Inflammatory macrophage (primary cell): ENCODE measurements at places on chromosomes 7 and 10.

GRCh38 chr7:38393874-38394273 is 120.4 kb upstream of the TARP start:
- no peak for DNase-seq

DNA sequence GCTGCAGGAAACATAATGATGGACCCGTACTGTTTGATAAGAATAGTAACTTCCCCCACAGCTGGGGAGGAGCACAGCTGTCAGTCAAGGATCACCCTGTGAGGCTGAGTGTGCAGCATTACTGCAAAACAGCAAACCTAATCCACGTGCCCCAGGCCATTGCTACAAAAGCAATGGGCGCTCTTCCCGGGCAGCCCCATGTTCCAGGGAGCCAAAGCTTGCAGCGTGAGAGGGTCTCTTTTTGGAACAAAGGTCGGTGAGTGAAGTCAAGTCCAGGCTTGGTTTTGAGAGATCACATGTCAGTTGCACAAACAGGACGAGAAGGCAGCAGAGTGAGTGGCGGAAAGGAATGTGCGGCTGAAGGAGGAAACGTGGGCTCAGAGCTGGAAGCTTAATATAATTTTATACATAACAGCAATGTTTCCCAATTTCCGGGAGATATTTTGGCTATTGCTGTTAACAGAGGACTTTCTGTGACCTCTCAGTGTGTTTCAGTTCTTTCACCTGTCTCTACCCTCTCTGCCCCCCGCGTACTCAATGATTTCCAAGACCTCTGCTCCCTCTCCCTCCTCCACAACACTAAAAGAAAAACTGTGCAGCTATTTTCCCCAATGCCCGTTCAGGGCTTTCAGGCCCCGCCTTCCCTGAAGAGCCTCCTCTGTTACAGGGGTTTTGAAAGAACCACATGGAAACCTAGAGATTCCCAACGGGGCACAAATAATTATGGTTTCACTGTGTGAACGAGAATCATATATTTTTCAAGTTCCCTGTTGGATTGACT is 128.9 kb downstream of the MTPAP start:
- peak; percentile 72 for DNase-seq

- DNase-seq = no peak
These were observed 9.9 kb upstream of the CSGALNACT2 start for GRCh38 chr10:43128331-43128730.

DNA sequence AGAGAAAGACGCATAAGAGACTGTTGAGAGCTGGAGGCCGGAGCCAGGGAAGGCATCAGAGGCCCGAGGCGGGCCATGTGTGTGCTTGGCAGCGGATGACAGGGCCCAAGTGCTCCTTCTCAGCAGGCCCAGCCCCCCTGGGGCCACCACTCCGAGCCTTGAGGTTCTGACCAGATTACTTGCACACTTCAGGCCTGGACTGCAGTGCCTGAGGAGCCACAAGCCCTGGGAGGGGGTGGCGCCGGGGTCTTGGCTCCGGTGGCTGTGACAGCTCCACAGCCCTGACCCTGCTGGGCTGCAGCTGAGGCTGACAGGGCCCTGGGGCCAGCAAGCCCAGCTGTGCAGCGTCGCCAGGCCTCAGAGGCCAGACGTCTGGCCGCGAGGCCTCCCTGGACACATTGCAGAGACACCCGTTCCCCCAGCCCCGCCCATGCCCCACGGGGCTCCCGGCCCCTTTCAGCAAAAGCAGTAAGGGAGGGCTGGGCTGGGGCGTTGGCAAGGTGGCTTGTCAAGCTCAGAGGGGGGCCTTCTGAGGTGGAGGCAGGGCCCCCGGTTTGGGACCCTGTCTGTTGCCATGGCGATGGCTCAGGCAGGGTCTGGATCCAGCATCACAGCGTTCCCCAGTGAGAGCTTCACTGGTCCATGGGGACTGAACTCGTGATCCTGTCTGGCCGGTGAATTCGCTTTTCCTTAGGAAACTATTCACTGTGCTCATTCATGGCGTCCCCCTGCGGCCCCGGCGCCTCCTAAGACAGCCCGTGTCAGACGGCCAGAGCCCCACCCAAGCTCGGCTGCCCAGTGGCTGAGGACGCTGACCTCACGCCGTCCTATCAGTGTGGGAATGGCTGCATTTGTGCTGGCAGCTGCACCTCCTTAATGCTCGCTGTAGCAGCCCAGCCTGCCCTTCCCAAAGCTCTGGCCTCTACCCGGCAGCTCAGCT is 5.7 kb downstream of the ELN start:
- DNase-seq = no peak

GRCh38 chr7:22488643-22489462 is 11.1 kb downstream of the STEAP1B start:
- peak; percentile 70 for DNase-seq

DNA sequence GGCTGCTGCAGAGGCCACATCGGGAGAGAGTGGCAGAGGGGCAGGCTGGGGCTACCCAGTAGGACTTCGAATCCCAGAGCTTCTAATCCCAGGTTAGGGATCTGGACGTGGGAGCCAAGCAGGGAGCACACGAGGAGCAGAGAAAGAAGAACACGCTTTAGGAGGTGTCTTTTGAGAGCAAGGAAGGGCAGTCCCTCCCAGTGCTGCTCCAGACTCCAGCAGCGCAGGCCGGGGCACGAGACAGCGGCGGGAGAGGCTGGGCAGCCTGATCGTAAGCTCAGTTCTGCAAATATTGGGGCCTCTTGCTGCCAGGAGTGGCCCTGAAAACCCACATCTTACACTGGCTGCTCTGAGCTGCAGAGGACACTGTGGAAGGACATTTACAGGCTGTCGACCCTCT is 75.9 kb downstream of the HIPK2 start:
- DNase-seq = no peak

- DNase-seq = peak; percentile 14
These were observed 167.0 kb downstream of the SGMS1 start for GRCh38 chr10:50456719-50457118.

- DNase-seq = no peak
These were observed 76.5 kb upstream of the CAPZA2 start for GRCh38 chr7:116785843-116786242.

GRCh38 chr7:147805996-147806576 is 784.5 kb upstream of the C7orf33 start:
- DNase-seq = no peak
